GM23338 (cell line): ENCODE measurements at places on chromosomes 5 and 9. TPM values are rescaled to one million over a fixed set of nuclear protein-coding genes. Genes with fewer than 3 reads are reported as not detected.

GRCh38 chr5:175383350-175383749 is 60.6 kb downstream of the DRD1 start:
- H3K27me3 ChIP-seq, result no peaks in the 10 kb centered on the region
- H3K4me1 ChIP-seq, result peaks cover 12% of the 10 kb centered on the region; the same call in 1 of the 2 replicates
- peak; percentile 27 for DNase-seq
- no peaks in the 10 kb centered on the region for H3K36me3 ChIP-seq
- H3K4me3 ChIP-seq, result no peak overlapping the region

DNA sequence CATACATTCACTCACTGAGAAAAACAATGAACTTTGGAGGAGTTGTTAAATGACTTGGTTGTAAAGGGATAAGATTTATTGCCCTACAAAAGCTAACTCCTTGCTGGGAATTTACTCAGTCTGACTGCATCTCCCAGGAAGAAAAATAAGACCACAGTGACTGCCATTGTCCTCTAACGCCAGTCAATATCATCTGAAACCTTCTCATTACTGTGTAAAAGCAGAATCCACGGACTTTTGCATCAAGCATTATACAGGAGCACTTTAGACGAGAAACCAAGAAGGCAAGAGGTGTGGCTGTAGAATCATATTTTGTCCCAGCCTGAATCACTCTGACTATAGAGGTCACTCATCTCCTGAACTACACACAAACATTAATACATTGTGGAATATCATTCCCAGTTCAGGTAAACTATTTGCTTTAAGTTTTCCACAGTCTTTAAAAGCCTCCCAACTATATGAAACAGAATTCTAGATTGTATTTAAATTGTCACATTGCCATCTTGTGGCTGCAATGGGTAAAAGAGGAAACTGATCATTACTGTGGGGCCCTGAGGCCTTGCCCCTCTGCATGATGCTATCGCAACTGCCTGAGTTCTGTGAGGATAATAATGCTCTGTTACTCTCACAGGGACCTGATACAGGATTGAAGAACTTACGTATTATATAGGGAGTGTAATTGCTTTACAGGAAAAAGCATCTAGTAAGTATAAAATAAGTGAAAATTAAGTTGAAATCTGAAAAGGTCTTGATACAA is 142.9 kb downstream of the SLCO4C1 start:
- peak; percentile 76 for DNase-seq
- peaks cover 6% of the 10 kb centered on the region; the same call in 1 of the 2 replicates for H3K27me3 ChIP-seq
- no peaks in the 10 kb centered on the region for H3K4me1 ChIP-seq
- no peak overlapping the region for H3K27ac ChIP-seq

- H3K27me3 ChIP-seq, result no peaks in the 10 kb centered on the region
- DNase-seq, result no peak
- H3K27ac ChIP-seq, result no peak overlapping the region
- no peaks in the 10 kb centered on the region for H3K4me1 ChIP-seq
- H3K36me3 ChIP-seq, result no peaks in the 10 kb centered on the region
These were observed 69.0 kb downstream of the UGCG start for GRCh38 chr9:111965566-111966019.

DNA sequence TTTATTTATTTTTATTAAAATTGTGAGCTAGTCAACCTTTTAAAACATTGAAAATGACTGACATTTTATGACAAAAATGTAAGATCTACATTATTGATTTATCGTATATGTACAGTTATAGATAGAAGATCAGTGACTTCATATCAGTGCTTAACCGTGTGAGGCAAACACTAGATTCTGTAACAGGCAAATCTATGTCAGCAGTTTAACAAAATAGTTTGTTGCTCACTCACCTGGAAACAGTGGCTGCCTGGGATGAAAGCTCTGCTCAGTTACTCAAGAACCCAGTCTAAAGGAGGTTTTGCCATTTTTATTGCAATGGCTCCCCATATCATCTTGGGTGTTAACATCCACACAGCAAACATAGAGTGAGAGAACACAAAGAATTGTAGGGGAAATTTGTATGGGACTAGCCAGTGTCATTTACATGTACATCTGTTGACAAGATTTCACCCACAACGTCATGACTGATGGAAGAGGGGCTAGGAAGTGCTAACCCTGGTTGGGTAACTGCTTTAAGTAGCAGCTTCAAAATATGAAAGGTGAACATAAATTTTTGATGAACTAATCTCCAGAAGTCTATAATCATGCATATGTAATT is 49.0 kb downstream of the SGCD start:
- no peak for DNase-seq
- no peak overlapping the region for H3K27ac ChIP-seq
- no peaks in the 10 kb centered on the region for H3K36me3 ChIP-seq
- no peaks in the 10 kb centered on the region for H3K4me1 ChIP-seq
- H3K4me3 ChIP-seq, result no peak overlapping the region

DNA sequence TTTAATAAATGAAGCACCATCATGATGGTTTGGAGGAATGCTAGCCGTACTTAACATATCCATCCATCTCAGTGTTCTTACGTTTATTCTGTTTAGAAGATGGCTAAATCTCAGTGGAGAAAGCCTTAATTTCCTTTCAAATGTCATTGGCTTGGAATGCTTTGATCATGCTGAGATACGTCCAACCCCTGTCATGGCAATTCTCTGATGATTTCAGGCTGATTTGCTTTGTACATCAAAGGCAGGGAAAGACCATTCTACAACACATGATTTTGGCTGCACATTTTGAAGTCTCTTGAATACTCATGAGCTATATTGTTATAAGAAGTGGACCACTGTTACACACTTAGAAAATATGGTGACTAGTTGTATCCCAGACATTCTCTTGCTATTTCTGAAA is 1048.4 kb downstream of the MAT2B start:
- no peak overlapping the region for H3K4me3 ChIP-seq
- H3K27me3 ChIP-seq, result no peaks in the 10 kb centered on the region
- H3K4me1 ChIP-seq, result no peaks in the 10 kb centered on the region

DNA sequence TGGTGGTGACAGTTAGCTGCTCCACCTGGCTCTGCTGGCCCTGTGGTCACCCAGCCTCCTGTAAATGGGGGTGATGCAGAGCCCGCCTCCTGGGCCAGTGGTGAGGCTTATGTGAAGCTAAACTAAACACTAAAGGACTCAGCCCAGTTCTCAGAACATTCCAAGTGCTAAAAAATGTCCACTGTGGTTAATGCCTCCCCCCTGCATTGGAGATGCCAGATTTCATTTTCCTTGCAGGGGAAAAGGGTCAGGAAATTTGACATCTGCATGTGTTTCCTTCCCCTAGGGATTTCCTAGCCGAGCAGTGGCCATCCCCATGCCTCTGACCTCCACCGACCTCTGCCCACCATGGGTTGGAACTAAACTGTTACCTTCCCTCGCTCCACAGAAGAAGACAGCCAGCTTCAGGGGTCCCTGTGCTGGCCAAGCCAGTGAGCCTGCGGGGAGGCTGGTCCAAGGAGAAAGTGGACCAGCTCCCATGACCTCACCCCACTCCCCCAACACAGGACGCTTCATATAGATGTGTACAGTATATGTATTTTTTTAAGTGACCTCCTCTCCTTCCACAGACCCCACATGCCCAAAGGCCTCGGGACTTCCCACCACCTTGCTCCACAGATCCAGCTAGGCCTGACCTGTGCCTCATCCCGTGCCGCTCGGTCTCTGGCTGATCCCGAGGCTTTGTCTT is 13.0 kb downstream of the CD74 start:
- no peaks in the 10 kb centered on the region for H3K4me1 ChIP-seq
- H3K36me3 ChIP-seq, result peaks cover 11% of the 10 kb centered on the region; the same call in 1 of the 2 replicates
- no peak overlapping the region for H3K27ac ChIP-seq

DNA sequence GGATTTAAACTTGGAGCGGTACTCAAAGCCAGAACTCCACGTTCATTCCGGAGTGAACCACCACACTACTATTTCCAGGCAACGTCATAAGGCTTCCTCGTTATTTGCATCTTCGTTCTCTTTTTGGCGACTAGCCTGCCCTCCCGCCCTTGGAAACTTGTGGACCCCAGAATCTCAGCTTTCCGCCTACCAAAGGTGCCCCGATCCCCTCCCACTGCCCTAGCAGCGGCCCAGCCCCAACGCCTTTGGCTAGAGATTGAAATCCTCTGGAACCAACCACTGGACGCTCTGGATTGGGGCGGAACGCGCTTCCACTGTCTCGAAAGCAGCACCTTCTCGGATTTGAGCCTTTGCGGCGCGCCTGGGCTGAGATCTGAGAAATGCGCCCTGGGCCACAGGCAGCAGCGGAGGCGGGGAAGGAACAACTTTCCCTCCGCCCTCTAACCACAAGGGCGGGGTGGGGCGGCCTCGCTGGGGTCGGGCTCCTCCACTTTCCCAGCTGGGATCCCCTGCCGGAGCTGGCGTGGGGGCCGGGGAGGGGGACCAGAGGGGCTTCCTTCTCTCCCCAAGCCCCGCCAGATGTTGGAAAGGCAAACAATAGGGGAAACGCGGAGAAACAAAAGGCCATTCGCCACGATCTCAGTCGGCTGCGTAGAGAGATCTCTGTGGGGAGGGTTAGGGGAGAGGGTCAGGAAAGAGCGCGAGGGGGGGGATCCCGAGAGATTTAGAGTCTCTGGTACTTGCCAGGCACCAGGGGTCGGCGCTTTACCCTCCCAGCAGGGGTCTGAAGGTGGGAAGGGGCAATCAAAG is 1.3 kb downstream of the MOB3B start:
- peak overlapping the region; percentile 86 for H3K4me3 ChIP-seq
- H3K36me3 ChIP-seq, result no peaks in the 10 kb centered on the region; the same call in 1 of the 2 replicates
- peaks cover 10% of the 10 kb centered on the region; the same call in 1 of the 2 replicates for H3K27me3 ChIP-seq
- peak overlapping the region; percentile 78 for H3K27ac ChIP-seq
- peak; percentile 93 for DNase-seq
- peaks cover 35% of the 10 kb centered on the region for H3K4me1 ChIP-seq

DNA sequence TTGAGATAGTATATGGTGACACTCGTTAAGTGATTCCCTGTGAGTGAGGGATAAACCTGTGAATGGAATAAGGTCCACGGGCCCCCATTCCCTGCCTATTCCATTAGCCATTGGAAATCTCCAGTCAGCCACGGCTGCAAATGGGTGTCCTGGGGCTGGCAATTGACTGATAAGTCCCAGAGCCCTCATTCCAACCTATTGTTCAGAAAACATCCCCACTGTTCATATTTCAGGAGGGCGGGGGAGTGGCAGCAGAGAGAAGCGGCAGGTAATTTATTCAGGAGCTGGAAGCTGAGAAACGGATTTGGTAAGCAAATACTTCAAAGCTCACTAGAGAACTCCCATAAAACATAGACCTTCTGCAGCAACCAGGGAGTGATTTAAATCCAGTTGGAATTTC is 42.0 kb downstream of the TMEM174 start:
- peaks cover 25% of the 10 kb centered on the region for H3K4me1 ChIP-seq
- H3K27me3 ChIP-seq, result peaks cover 67% of the 10 kb centered on the region
- H3K27ac ChIP-seq, result no peak overlapping the region
- H3K4me3 ChIP-seq, result peak overlapping the region; percentile 62
- DNase-seq, result peak; percentile 20

DNA sequence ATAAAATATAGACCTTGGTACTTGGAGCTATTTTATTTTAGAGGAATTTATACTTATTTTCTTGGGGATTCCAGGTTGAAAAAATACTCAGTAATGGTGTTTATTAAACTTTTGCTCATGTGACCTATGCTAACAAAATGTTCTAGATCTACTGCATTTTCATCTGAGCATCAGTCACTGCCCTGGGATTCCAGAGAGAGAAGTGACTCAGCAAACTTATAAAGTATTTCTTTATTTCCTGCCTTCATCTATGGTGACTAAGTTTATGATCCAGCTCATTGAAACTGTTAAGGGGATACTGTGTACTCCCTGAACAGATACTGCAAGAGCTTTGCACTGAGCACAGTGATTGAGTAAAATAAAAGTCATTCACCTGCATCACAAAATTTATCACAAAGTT is 298.5 kb upstream of the CDH18 start:
- no peaks in the 10 kb centered on the region for H3K4me1 ChIP-seq
- no peaks in the 10 kb centered on the region for H3K36me3 ChIP-seq
- H3K27me3 ChIP-seq, result no peaks in the 10 kb centered on the region
- no peak overlapping the region for H3K4me3 ChIP-seq
- no peak for DNase-seq
- H3K27ac ChIP-seq, result no peak overlapping the region

GRCh38 chr9:107260437-107261081 is 22.5 kb upstream of the RAD23B start:
- H3K27me3 ChIP-seq, result no peaks in the 10 kb centered on the region
- H3K4me3 ChIP-seq, result no peak overlapping the region
- H3K4me1 ChIP-seq, result no peaks in the 10 kb centered on the region
- no peak overlapping the region for H3K27ac ChIP-seq
- peak; percentile 25 for DNase-seq

GRCh38 chr5:76732405-76733048 is 16.6 kb downstream of the F2R start:
- H3K4me3 ChIP-seq, result no peak overlapping the region
- no peak overlapping the region for H3K27ac ChIP-seq
- no peak for DNase-seq
- H3K27me3 ChIP-seq, result no peaks in the 10 kb centered on the region
- no peaks in the 10 kb centered on the region for H3K4me1 ChIP-seq

GRCh38 chr5:174626369-174626920 is 97.9 kb upstream of the MSX2 start:
- H3K27ac ChIP-seq, result no peak overlapping the region
- DNase-seq, result no peak
- H3K36me3 ChIP-seq, result no peaks in the 10 kb centered on the region
- H3K4me1 ChIP-seq, result peaks cover 13% of the 10 kb centered on the region

GRCh38 chr5:59104400-59105127 is 521.7 kb downstream of the RAB3C start:
- H3K27me3 ChIP-seq, result no peaks in the 10 kb centered on the region
- H3K27ac ChIP-seq, result no peak overlapping the region
- H3K36me3 ChIP-seq, result no peaks in the 10 kb centered on the region
- DNase-seq, result peak; percentile 21
- H3K4me1 ChIP-seq, result 0 out of 2 replicates have a peak, but pooled peaks cover 4% of the 10 kb centered on the region
- H3K4me3 ChIP-seq, result no peak overlapping the region

- no peaks in the 10 kb centered on the region for H3K36me3 ChIP-seq
- no peak for DNase-seq
- H3K27ac ChIP-seq, result no peak overlapping the region
These were observed 145.7 kb upstream of the GNA14 start for GRCh38 chr9:77793849-77794248.

GRCh38 chr9:114928136-114928535 is 2.3 kb downstream of the TNFSF8 start:
- H3K27me3 ChIP-seq, result peaks cover 100% of the 10 kb centered on the region
- H3K36me3 ChIP-seq, result no peaks in the 10 kb centered on the region
- DNase-seq, result no peak

DNA sequence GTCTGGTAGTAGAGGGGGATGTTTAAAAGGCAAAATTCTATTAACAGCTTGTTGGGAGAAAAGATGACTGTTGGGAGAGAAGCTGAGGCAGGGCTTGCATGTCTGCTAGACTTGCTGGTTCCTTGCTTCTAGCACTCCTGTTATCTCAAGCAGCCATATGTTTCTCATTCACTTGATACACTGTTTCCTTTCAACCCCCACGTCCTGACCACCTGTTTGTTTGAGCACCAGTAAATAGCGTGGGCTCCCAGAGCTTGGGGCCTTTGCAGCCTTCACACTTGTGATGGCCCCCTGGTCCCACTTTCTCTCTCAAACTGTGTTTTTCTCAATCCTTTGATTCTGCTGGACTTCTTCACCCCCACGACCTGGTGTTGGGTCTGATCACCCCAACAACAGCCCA is 111.7 kb upstream of the TMEM161B start:
- H3K27me3 ChIP-seq, result no peaks in the 10 kb centered on the region
- no peak for DNase-seq
- H3K4me1 ChIP-seq, result no peaks in the 10 kb centered on the region
- no peak overlapping the region for H3K4me3 ChIP-seq

PRDM9 gene
- not detected in 2 replicates for total RNA-seq

ZNF462 gene
- total RNA-seq, result 87.8 and 101 TPM in 2 replicates

GBGT1 gene
- 15.7 and 22.4 TPM in 2 replicates for total RNA-seq

PTGER4 gene
- total RNA-seq, result 4.4 and 4.7 TPM in 2 replicates

ABITRAM gene
- 4.9 and 11.5 TPM in 2 replicates for total RNA-seq

DIMT1 gene
- total RNA-seq, result 37.9 and 53.0 TPM in 2 replicates

ZFP2 gene
- total RNA-seq, result 0.42 and 0.62 TPM in 2 replicates

FAM151B gene
- 3.1 TPM in 1 of 2 replicates, not detected in the other for total RNA-seq

EQTN gene
- 0.24 TPM in 1 of 2 replicates, not detected in the other for total RNA-seq

SLC34A1 gene
- total RNA-seq, result 0.31 TPM in 1 of 2 replicates, not detected in the other
